ENCODE measurements at places on chromosomes 16 and 17. TPM values are rescaled to one million over a fixed set of nuclear protein-coding genes. Genes with fewer than 3 reads are reported as not detected.

MT1X gene
- 245 TPM for total RNA-seq

SCPEP1 gene
- total RNA-seq: 40.1 TPM

TLCD3A gene
- 56.8 TPM for total RNA-seq

KRT17 gene
- total RNA-seq: 1.2 TPM

ICAM2 gene
- total RNA-seq: not detected

CCL2 gene
- total RNA-seq: 65.2 TPM

ACSM5 gene
- not detected for total RNA-seq

GALNS gene
- 48.7 TPM for total RNA-seq

KRTAP29-1 gene
- total RNA-seq: not detected

CACNG4 gene
- 11.9 TPM for total RNA-seq

TBC1D3L gene
- 9.3 TPM for total RNA-seq

PYDC1 gene
- not detected for total RNA-seq

CLTC gene
- total RNA-seq: 194 TPM

CES4A gene
- 1.6 TPM for total RNA-seq

NRN1L gene
- not detected for total RNA-seq

TBC1D3 gene
- not detected for total RNA-seq

HOXB7 gene
- total RNA-seq: 31.4 TPM

ATP2C2 gene
- total RNA-seq: 0.28 TPM

ANKRD40 gene
- total RNA-seq: 43.9 TPM

QRICH2 gene
- total RNA-seq: 0.91 TPM

CLEC18B gene
- 0.43 TPM for total RNA-seq

DPEP3 gene
- total RNA-seq: not detected

SYT17 gene
- 13.3 TPM for total RNA-seq

TERB1 gene
- total RNA-seq: not detected

MKS1 gene
- total RNA-seq: 10.6 TPM

FNDC8 gene
- not detected for total RNA-seq

KCNH6 gene
- not detected for total RNA-seq

AFMID gene
- 46.3 TPM for total RNA-seq

SLFN12L gene
- total RNA-seq: not detected

LGALS9C gene
- not detected for total RNA-seq

CLEC18A gene
- total RNA-seq: not detected

TAC4 gene
- total RNA-seq: not detected

CD19 gene
- not detected for total RNA-seq

ARL5C gene
- not detected for total RNA-seq

GAST gene
- total RNA-seq: not detected

SLC2A4 gene
- 0.13 TPM for total RNA-seq

NEUROD2 gene
- total RNA-seq: not detected

PRDM7 gene
- total RNA-seq: not detected

PLA2G10 gene
- total RNA-seq: 0.30 TPM
